ENCODE measurements at places on chromosomes 13 and 19. TPM values are rescaled to one million over a fixed set of nuclear protein-coding genes. Genes with fewer than 3 reads are reported as not detected.

- DNase-seq, result no peak
Observed at GRCh38 chr19:15104411-15104810, 2.8 kb upstream of the SYDE1 start.

DNA sequence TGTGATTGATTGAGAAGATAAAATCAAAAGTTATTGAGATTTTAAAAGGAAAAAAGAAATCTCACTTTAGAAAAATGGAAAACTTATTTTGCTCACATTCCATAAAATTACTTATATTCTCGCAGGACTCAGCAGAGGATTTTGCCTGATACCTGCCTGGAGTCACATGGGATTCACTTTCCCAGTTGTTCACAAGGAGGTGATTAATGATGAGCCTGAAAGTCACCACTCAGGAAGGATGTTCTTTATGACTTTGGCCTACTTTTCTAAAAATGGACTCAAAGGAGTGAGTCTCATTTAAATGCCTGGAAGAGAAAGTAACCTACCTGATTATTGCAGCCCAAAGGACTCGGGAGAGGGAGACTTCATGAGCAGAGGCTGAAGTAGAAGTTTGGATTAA, 34.5 kb upstream of the FAM216B start:
- DNase-seq, result no peak

DNA sequence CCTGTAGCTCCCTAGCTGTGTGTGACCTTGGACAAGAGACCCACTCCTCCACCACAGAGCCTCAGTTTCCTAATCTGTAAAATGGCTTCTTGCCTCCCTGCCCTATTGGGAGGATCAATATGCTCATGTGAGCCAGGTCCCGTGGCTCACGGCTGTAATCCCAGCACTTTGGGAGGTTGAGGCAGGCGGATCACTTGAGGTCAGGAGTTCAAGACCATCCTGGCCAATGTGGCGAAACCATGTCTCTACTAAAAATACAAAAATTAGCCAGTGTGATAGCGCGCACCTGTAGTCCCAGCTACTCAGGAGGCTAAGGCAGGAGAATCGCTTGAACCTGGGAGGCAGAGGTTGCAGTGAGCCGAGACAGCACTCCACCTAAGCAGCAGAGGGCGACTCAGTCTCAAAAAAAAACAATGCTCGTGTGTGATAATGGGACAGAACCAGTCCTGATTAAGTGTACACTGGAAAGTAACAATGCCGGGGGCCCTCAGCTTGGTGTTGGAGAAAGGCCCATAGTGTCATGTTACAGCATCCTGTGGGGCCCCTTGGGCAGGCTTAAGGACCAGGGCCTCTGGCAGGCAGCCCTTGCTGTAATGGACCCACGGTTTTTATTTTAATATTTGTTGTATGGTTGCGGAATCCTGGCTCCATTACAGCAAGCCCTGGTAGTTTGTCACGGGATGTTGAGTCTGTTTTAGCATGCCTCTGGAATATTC, 6.8 kb downstream of the RPS11 start:
- DNase-seq, result peak; percentile 85

DNA sequence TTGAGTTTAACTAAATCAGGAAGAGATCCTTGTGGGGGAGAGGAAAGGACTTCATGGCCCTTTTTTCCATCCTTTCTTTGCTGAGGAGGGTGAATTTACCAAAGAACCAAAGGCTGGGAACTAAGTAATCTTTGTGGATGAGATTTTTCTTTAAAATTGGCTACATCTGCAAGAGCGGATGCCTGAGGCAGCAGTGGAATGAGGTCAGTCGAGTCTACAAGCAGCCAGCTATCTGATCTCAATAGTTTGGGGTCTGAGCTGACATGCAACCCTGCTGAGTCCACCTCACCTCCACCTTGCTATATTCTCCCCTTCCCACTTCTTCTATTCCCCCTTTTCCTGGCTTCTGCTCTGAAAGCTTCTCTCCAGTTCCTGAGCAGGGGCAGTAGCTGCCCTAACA, 3.6 kb upstream of the DNAJC15 start:
- DNase-seq, result peak; percentile 55

- DNase-seq, result no peak
Observed at GRCh38 chr13:98521461-98522247, 55.3 kb downstream of the STK24 start.

DNA sequence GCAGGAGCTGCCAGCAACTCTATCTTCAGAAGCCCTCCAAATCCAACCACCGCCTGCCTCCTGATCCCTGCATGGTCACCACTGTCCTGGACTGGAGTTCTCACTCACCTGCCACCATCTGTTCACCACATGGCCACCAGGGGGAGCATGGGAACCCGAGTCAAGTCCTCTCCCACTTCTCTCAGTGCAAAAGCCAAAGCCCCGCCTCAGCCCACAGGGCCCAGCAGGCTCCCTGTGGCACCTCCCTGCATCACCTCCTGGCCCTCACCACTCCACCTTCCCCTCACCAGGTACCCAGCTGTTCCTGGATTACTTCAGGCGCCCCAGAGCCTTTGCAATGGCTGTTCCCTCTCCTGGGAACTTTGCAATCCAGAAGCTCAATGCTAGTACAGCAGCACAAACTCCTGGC, 5.3 kb downstream of the DHPS start:
- peak; percentile 78 for DNase-seq

GRCh38 chr19:41699968-41700323, 8.5 kb upstream of the CEACAM5 start:
- DNase-seq, result no peak

DNA sequence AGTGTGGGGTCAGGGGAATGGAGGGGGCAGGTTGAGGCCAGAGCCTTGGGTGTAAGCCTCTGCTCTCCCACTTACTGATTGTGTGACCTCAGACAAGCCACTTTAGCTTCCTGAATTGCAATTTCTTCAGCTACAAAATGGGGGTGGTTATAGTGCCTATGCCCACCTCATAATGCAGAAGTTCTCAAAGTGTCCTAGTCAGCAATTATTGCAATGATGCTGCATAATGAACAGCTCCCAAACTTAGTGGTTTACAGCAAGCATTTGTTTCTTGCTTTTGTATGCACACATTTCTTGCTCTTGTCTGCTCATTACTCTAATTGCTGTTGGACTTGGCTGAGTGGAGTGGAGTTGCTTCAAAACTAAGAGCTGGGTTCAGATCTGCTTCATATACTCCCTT, 36.0 kb downstream of the CYP4F22 start:
- DNase-seq, result no peak

GRCh38 chr13:113138792-113139551, 16.4 kb downstream of the F10 start:
- DNase-seq, result no peak

DNA sequence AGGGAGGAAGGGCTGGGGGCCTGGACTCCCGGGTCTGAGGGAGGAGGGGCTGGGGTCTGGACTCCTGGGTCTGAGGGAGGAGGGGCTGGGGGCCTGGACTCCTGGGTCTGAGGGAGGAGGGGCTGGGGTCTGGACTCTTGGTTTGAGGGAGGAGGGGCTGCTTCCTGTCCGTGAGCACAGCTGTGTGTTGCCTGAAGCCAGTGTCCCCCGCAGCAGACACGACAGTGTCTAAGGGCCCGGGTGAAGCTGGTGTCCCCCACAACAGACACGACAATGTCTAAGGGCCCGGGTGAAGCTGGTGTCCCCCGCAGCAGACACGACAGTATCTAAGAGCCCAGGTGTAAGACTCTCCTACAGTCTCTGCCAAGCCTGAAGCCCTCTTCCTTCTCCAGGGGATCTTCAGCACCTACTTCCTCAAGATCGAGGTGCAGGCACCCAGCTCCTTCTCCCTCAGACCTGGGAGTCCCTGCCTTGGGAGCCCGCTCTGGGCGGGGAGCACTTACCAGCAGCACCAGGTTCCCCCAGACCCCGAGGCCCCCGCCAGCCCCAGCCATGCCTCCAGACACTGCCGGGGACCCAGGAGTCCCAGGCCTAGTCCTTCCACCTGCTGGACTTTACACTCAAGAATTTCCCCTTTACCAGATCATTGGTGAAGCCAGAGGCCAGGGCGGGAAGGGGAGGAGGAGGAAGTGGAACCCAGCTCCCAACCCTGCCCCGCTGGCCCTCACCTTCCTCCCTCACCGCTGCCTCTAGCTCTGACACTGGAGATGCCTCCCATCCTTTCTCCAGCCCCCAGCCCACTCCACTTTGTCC, at the start of gene PTPRH:
TSS of gene PTPRH (minus strand) at position 622 of the 813 bp plus-strand sequence. CDS start at position 554, 68 bp downstream.
- DNase-seq, result no peak

DNA sequence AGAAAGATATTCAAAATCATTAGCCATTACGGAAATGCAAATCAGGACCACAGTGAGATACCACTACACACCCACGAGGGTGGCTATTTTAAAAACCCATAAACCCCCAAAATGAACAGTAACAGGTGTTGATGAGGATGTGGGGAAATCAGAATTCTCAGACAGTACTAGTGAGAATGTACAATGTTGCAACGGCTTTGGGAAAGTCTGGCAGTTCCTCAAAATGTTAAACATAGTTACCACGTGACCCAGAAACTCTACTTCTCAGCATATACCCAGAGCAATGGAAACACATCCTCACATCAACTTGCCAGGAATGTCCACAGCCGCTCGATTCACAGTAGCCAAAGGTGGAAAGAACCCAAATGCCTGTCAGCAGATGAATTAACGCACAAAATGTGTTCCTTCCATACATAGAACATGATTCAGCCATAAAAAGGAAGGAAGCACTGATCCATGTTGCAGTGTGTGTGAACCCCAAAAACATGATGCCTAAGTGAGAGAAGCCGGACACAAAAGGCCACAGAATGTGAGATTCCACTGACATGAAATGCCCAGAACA, 7.0 kb downstream of the PLVAP start:
- peak; percentile 52 for DNase-seq

DNA sequence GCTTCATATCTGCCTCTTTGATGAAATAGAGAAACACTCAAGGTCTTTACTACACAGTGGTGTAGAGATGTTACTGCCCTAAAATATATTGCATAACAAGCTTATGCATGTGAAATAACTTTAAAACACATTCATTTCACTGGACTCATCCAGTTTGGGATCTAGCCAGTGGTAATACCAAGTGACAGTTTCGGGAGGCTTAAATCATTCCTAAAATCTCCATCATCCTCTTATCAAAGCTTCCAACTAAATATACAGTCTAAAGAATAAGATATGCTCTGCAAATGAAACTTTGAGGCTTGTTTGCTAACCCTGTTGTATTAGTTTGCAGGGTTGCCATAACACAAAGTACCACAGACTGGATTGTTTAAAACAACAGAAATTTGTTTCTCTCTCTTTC, 52.8 kb downstream of the THSD1 start:
- DNase-seq, result peak; percentile 85

- no peak for DNase-seq
Observed at GRCh38 chr13:110557610-110558305, 3.8 kb downstream of the RAB20 start.

DNA sequence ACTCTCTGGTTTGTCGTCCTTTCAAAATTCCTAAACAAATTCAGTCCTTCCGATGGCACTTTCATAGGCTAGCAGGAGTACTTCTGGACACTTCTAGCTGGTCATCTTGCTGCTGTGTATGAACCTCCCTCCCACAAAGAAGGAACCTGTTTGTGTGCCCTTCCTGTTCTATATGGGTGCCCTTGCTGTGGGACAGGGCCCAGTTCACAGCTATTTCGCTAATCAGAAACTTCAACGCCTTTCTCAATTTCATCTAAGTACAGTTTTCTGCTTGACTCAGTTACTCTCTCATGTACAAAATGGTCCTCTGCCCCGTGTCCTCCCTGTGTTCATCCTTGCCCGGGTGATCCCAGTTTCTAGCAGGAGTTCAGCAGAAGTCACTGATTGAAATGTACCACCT, 96.1 kb downstream of the STARD13 start:
- no peak for DNase-seq

DNA sequence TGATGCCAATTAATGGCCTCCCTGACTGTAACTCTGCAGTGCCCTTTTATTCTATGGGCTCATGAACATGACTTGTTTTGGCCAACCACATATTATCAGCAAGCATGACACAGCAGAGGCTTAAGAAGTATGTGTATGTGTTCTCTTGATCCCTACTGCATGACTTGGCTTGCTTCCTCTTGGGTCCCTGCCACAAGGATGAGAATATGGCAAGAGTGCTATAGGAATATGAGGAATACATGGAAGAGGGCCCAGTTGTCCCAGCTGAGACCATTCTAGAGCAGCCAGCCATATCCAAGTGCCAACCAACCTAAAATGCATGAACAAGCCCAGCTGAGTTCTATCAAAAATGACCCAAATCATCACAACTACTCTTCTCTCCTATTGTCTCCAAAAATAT, 576.7 kb upstream of the PCDH9 start:
- DNase-seq, result peak; percentile 28

Gene MIR17HG
- total RNA-seq, result 7.9 TPM

Measured in umbilical cord (tissue), 2 donors.